ENCODE measurements at places on chromosomes 5 and 9. TPM values are rescaled to one million over a fixed set of nuclear protein-coding genes. Genes with fewer than 3 reads are reported as not detected.

GRCh38 chr5:159003045-159004030 is 96.4 kb downstream of the EBF1 start:
- peak; percentile 82 for DNase-seq

DNA sequence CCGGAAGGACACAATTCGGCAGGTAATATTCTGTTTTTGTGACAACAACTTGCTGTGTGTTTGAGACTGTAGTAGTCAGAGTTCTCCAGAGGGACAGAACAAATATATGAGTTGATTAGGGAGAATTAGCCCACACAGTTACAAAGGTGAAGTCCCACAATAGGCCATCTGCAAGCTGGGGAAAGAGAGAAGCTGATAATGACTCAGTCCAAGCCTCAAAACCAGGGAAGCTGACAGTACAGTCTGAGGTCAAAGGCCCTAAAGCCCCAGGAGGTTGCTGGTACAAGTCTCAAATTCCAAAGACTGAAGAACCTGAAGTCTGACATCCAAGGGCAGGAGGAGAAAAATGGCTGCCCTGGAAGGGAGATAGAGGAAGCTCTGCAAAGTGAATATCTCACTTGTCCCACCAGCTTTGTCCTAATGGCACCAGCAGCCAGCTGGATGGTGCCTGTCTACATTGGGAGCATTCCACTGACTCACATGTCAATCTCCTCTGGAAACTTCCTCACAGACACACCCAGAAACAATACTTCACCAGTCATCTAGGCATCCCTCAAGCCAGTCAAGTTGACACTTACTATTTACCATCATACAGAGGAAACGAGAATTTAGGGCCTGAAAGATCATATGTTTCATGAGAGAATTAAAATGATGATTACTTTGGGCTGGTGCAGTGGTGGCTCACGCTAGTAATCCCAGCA is 36.3 kb upstream of the CTXN3 start:
- peak; percentile 6 for DNase-seq

DNA sequence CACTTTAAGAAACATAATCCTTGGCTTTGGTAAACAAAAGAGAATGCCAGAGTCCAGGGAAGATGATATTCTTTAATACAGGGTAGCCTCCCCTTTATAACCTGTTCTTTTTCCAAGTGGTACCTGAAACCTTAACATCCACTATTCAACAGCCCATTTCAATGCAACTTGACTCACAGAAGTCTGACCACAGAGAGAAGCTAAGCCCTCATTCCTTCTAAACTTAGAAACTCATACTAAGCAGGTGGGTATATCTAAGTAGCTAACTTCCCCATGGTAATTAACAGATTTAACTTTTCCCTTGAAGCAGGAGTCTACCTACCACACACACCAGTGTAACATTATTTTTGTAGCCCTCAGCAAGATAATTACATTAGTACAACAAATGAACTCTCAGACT is 91.9 kb downstream of the CEMIP2 start:
- DNase-seq = no peak

DNA sequence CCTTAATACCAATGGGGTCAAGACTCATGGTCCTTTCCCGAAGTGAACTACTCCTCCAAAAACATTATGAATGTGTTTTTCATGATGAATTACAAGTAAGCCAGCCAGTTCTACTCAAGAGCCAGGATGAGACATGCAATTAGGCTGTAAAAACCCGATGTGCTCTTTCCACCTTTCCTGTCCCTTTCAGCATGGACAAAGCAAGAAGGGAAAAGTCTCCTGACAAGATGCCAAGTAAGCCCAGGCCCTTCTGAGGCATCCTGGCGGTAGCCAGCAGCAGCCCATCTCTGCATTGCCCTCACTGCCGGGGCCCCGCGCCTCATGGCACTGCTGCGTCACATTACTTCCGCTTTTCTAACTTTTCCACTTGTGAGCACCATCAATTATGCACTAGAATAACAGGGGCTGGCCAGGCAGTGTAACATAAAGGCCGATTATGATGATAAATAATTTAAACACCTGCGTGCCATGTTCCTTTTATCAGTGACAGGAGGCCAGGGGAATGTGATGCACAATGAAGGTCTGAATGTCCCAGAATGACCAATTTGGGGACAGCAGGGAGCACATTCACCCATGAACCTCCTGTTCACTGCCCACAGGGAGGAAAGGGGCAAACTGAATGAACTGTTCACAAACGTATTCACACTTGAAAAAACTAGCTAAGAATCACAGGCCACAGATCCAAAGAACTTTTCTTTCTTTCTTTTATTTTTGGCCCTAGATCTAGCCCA is 37.4 kb downstream of the EFNA5 start:
- DNase-seq = peak; percentile 57

- DNase-seq = no peak
Measured at GRCh38 chr5:28077291-28078240, 1039.2 kb upstream of the CDH9 start.

DNA sequence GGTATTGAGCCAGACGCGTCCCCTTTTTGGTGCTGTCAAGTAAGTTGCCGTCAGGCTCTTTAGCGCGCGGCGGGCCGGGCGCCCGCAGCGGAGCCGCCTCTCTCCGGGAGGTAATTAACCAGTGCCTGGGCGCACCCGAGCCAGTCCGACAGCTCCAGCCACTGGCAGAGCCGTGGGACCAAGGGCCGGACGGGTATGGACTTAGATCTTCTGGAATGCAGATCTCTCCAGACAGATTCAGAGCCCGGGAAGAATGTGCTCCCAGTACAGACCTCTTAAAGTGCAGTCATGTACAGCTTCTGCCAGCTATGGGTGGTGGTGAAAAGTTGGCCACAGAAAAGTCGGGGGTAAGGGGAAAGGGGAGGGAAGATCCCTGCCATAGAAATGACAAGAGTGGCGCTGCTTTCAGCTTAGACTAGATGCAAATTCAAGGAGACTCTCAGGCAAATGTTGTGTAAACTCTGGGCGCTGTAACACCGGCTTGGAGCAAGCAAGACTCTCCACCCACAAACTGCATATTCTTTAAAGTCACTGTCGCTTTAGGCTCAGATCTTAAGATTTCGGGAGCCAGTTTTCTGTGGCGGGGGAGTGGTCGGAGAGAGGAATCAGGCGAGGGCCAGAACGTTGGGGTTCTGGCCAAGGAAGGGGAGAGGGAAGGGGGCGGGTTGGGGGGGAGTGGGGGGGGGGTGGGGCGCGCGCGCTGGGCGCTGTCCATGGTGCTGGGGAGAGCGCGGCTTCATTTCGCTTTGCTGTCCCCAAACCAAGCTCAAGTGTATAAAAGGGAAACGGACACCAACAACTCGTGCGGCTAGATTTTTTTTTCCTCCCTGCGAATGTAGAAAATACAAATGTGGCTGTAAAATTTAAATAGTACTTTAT is 29.2 kb downstream of the NR2F1 start:
- peak; percentile 32 for DNase-seq

Gene EDIL3
- 56.0 TPM for total RNA-seq

Gene CDX1
- total RNA-seq = not detected

GRCh38 chr9:38708759-38709158 is 11.2 kb downstream of the FAM240B start:
- DNase-seq = peak; percentile 85

Gene DOLK
- 39.0 TPM for total RNA-seq

Gene MLANA
- total RNA-seq = not detected

Gene FOXD4L6
- not detected for total RNA-seq

- DNase-seq = no peak
Measured at GRCh38 chr5:170634256-170634990, 130.6 kb downstream of the KCNIP1 start.

Gene CCDC152
- under 0.01 TPM for total RNA-seq

DNA sequence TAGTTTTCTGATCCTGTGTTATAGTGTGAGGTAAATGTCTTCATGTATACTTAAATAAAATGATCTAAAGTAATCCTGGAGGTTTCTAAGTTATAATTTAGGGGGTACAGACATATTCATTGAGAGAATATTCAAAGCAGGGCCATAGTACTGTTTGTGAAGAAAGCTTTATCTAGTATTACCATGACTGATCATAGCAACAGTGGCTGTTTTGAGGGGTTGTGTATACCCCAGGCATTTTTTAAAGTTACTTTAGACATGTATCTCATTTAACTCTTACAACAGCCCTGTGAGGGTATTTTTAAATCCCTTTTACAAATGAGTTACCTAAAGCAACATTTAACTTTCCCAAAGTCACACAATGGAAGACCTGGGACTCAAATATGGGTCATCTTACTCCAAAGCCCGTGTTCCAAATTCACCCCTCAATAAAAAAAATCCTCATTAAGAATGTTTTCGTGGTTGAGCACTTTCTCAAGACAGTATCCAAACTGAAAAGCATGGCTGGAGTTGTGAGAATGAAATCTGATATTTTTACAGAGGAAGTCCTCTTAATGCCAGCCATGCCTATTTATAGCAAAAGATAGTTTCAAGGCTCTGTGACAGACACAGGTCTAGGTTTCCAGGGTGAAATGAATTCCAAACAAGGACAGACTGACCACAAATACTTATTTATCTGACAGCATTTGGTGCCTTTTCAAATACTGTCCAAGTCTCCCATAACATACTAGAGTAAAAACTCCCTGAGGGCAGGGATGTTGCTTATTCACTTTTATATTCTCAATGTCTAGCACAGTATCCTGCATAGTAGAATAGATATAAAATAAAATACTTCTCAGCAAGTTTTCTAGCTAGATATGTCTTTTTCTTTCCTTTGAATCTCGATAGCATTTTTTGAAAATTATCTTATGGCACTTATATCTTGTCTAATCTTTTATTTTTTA is 10.4 kb downstream of the STOM start:
- peak; percentile 67 for DNase-seq

DNA sequence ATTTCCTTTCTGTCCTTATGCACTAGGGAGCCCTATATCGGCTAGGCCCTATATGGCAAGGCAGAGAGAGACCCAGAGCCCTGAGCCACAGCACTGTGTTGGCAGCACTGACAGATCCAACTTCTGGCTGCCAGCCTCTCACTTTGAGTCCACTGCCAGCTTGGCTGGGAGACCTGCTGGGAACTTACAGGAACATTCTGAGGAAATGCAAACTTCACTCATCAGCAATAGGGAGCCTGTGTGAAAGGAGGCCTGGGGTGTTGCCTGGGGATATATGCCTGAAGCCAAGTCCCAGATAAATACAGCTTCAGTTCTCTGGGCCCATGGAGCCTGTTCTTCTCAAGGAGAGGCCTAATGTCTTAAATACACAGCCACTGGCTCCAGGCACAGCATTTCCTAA is 78.0 kb downstream of the ADRB2 start:
- no peak for DNase-seq

- DNase-seq = no peak
Measured at GRCh38 chr5:168772316-168772961, 193.3 kb upstream of the PANK3 start.

Gene RNF180
- 3.1 TPM for total RNA-seq

Gene GNG10
- total RNA-seq = 122 TPM

Gene NIM1K
- total RNA-seq = 2.0 TPM

- no peak for DNase-seq
Measured at GRCh38 chr5:1315709-1316587, 21.1 kb upstream of the TERT start.

GRCh38 chr5:124057724-124058231 is 545.8 kb downstream of the CSNK1G3 start:
- DNase-seq = no peak

GRCh38 chr5:84647581-84647980 is 262.9 kb upstream of the EDIL3 start:
- no peak for DNase-seq

GRCh38 chr5:103260951-103261350 is 2.4 kb downstream of the MACIR start:
- no peak for DNase-seq

Gene DBH
- not detected for total RNA-seq

DNA sequence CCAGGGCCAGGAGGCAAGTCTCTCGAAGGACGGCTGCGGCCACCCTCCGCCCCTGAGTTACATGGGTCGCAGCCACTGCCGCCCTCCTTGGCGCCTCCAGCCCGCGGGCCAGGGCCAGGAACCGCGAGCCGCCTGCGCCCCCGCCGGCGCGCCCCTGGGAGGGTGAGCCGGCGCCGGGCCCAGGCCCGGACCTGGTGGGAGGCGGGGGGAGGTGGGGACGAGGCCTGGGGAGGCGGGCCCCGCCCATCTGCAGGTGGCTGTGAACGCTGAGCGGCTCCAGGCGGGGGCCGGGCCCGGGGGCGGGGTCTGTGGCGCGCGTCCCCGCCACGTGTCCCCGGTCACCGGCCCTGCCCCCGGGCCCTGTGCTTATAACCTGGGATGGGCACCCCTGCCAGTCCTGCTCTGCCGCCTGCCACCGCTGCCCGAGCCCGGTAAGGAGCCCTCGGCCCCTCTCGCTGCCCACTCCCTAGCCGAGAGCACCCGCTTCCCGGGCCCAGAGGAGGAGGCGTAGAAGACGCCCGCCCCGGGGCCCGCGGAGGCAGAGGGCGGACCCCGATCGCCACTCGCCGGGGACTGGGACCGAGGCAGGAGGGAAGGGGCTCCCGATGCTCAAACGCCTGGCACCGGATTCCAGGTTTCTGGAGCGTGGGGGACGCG is at the start of gene ASS1:
TSS of gene ASS1 (plus strand) at position 397 of the 657 bp plus-strand sequence. CDS start 7,268 bp downstream, outside the sequence.
- DNase-seq = no peak

- no peak for DNase-seq
Measured at GRCh38 chr9:137875846-137876245, 1.7 kb upstream of the CACNA1B start.

Gene HTR4
- total RNA-seq = 0.26 TPM

GRCh38 chr5:156815988-156816599 is 34.0 kb upstream of the PPP1R2B start:
- DNase-seq = peak; percentile 26

DNA sequence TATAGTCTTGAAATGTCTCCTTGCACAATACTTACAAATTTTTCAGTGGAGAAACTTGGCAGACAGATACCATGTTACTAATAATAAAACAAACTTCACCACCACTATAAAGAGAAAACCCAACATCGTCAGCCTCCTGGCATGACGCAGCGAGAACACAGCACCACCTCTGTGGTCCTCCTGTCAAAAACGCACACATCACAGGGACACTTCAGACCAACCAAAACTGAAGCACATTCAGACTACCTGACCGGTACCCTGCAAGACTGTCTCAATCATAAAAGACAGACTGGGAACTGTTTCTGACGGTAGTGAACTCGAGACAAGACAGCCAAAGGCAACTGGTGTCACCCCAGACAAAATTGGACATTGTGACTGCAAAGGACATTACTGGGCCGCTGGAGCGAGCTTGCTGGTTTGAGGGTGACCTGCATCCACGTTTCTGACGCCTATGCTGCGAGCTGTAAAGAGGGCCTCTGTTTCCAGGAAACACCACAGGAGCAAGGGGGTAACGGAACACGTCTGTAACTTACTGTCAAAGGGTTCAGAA is 34.4 kb downstream of the NSUN2 start:
- DNase-seq = no peak

GRCh38 chr5:887947-888637 is 4.5 kb downstream of the BRD9 start:
- DNase-seq = peak; percentile 30

Gene OTP
- not detected for total RNA-seq

Gene TMC1
- not detected for total RNA-seq

All from LHCN-M2 (cell line).